Stimulated activated CD4-positive, alpha-beta T cell treated with anti-CD3 and anti-CD28 coated beads, Interleukin-1b, Interleukin-23, amount 100 ng/mL, for 4 hours (primary cell): ENCODE measurements at places on chromosomes 1 and 21.

DNA sequence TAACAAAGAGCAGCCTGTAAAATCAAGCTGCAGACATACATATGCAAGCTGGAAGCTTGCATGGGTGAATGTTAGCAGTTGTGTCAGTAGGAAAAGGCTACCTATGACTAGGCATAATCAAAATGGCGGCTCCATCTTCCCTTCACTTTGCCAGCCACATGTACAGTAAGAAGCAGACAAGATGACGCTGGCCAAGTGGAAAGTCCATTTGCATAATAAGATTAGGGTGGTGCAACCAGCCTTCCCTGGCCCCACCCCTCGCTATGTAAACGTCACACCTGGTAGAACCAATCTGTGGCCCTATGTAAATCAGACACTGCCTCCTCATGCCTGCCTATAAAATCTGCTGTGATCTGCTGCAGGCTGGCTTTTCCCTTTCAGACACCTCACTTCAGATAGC lies 171.9 kb upstream of the USP25 start:
- DNase-seq = no peak

DNA sequence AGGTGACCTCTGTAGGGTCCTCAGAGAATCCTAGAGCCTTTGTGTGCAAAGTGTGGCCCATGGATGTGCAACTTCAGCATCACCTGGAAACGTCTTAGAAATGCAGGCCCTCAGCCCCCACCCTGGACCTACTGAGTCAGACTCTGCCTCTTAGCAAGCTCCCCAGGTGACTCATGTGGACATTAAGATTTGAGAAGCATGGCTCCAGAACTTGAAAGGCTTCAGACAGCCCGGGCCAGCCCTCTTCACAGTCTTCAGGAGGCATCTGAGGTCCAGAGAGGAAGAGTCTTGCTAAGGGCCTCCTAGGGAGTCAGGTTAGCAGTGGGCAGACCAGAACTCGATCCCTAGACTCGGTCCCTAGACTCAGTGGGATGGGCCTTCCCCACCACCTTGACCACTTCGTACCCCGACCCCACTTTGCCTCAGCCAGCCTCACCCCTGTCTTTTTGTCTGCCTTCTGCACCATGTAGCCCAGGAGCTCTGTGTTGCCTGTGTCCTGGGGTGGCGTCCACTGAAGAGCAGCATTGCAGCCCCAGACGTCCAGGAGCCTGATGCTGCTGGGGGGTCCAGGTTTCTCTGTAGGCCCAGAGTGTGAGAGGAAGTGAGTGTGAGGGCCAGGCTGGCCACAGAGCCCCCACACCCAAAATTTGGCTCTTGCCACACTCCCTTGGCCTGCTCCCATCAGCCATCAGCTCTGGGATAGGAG lies 4.8 kb downstream of the MYBPH start:
- no peak for DNase-seq

GRCh38 chr1:199038156-199038555 lies 399.3 kb downstream of the PTPRC start:
- no peak for DNase-seq

- DNase-seq = peak; percentile 49
Measured at GRCh38 chr1:48697066-48697707, 79.5 kb downstream of the BEND5 start.

DNA sequence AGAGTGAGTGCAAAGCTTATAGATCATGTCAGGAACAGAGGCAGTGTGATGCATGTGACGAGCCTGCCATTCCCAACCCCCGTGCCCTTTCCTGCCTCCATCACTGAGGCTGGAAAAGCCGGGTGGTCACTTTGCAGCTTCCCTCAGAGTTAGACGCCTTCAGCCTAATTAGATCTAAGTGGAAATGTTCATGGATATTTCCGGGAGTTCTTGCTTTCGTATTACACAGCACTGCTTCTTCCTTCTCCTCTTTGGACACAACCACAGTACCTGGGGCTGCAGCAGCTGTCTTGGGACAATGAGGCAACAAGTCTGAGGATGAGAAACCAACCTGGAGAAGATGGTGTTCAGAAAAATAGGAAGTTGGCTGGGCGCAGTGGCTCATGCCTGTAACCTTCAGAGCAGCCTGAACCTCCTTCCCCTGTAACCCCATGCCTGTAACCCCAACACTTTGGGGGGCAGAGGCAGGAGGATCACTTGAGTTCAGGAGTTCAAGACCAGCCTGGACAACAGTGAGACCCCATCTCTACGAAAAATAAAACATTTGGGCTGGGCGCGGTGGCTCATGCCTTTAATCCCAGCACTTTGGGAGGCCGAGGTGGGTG lies 24.5 kb downstream of the SERINC2 start:
- DNase-seq = no peak

DNA sequence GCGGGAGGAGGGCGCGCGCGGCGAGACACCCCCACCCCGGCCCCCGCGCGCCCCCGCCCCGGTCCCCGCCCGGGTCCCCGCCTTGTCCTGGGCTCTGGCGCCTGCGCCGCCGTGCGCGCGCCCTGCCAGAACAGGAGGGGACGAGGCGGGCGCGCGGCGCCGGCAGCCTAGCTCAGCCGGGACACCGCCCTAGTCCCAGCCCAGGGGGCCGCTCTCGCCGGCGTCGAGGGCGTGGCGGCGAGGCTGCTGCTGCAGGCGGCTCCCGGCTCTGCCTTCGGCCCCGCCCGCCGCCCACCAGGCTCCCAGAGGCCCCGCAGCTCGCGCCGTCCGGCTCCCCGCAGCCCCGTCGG lies at the start of gene RCAN3:
Gene RCAN3, plus strand, starts transcription at position 128 of the 350 bp plus-strand sequence. CDS start 11,537 bp downstream, outside the sequence.
- DNase-seq = peak; percentile 89

GRCh38 chr1:17540255-17541001 lies 930 bp downstream of the ARHGEF10L start:
- DNase-seq = no peak

DNA sequence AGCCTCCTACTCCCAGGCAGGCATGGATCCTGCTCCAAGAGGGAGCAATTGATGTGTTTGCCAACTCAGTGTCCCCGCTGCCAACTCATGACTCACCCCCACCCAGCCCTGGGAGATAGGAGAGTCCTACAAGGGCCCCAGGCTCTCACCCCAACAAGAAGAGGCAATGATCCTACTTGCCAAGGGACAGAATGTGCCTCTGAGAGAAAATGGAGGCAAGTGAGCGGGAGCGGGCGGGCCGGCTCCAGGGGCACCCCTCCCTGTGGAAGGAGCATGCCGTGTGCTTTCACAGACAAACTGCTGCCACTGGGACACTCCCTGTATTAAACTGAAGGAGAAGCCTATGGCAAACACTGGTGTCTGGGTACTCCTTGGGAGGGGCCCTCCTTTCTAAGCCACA lies 16.7 kb downstream of the PKP1 start:
- DNase-seq = no peak

GRCh38 chr1:181989261-181989920 lies 72.1 kb downstream of the ZNF648 start:
- DNase-seq = no peak

- DNase-seq = no peak
Measured at GRCh38 chr1:229894532-229894931, 172.5 kb upstream of the GALNT2 start.

DNA sequence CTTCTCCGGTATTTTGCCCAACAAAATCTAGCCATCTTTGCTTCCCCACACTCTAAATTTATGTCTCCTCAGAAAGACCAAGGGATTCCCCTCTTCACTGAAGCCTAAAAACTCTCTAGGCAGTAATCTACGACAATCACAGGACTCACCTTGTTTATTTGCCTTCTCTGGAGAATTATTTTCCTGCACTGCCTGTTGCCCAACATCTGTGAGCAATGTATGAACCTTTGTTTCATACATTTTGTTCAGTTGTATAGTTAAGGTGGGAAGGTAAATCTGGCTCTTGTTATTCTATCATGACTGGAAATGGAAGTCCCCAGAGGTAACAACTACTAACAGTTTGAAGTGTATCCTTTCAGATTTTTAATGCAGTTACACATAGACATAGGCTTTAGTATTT lies 2.2 kb downstream of the COPA start:
- no peak for DNase-seq

DNA sequence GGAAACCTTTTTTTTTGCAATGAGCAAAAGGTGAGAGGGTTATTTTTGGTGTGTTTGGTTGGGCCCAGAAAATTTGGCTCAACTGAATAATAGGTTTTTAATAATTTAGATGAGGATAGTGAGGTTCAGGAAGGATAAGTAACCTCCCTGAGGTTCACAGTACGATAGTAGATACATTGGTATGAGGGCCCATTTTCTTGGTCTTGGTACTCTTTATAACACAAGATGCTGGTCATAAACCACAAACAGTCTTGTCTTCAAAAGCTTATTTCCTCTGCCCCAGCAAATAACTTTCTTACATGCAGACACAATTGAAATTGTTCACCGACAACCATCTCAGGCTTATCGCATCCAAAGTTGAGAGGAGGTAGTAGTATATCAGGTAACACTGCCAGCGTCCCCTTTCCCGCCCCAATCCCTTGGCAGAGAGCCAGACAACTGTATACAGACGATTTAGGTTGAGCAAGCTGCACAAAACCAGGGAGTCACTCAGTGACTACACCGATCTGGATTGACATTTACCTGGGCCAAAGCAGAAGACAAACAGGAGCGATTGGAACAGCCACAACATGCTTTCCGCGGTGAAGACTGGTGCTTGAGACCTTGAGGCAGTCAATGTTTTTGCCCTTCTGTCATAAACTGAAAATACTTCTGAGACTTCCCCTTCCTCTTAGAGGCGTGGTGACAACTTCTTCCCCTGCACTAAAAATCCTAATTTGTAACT lies at the start of gene SLAMF6:
Gene SLAMF6, minus strand, starts transcription at position 634 of the 724 bp plus-strand sequence. Its CDS starts 63 bp downstream, at position 571.
- DNase-seq = peak; percentile 27

DNA sequence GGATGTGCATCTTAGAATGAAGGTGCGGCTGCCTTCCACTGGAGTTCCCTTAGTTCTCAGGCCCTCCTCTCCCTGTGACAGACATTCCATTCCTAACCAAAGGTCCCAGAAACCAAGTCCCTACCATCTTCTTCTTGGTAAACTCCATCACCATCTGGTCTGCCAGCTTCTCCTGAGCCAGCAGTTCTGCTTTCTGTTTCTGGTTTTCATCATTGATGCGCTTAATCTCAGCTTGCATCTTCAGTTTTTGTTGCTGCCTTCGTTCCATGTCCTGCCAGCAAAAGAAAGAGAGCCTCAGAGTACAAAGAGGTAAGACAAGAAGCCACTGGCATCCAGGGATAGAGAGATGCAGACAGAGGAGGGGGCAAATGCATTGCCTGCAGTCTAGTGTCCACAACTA lies 18.0 kb upstream of the VSIG8 start:
- no peak for DNase-seq

DNA sequence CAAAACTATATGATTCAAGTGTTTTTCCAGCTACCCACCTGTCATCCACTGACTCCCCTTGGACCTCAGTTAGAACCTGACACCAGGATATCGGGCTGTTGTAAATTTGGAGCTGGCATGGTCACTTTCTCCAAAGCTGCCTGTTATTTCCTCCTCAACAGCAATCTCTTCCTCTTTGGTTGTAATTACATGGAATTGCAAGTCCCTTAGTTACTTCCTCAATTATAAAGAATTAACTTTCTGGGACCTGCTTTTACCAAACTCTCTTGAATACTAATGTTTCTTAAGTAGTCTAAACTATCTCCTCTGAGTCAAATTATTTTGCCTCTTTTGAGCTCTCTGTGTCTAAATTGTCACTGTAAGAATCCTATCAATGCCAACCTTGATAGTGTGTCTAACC lies 150.3 kb upstream of the SGIP1 start:
- no peak for DNase-seq

GRCh38 chr1:61523893-61524605 lies 200.9 kb downstream of the TM2D1 start:
- DNase-seq = no peak

- DNase-seq = no peak
Measured at GRCh38 chr1:29326123-29326522, 89.8 kb downstream of the PTPRU start.

GRCh38 chr1:211101481-211101880 lies 32.5 kb downstream of the KCNH1 start:
- DNase-seq = no peak

- DNase-seq = no peak
Measured at GRCh38 chr1:235511470-235512240, 7.4 kb upstream of the B3GALNT2 start.

DNA sequence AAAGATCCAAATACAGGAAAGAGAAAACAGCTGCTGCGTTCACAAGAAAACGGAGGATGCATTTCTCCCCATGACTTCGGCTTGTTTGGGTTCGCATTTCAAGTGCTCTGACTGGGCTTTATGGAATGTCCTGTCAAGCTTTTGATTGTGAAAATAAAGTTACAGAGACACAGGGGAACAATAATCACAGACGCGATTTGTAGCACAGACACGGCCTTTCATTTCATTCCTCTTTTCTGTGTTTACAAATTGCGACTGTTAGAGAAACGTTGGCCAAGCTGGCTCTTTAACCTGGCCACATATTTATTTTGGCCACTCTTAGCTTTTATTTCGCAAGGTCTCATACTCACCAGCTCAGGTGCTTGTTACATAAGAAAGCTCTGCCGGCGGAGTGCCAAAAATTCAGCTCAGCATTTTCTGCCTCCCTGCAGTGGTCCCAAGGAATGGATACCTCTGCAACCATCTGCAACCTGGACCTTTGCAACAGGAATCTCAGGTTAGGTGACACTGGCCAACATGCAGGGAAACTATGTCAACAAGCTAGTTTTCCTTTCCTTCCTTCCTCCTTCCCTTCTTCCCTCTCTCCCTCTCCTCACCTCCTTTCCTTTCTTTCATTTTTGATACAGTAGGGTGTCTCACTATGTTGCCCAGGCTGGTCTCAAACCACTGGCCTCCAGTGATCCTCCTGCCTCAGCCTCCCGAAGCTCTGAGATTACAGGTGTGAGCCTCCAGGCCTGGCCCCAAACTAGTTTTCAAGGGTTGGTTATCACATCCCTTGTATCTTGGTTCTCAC lies 58.2 kb upstream of the SLC45A1 start:
- DNase-seq = no peak

- DNase-seq = no peak
Measured at GRCh38 chr1:205266611-205267305, 39.0 kb downstream of the TMCC2 start.

DNA sequence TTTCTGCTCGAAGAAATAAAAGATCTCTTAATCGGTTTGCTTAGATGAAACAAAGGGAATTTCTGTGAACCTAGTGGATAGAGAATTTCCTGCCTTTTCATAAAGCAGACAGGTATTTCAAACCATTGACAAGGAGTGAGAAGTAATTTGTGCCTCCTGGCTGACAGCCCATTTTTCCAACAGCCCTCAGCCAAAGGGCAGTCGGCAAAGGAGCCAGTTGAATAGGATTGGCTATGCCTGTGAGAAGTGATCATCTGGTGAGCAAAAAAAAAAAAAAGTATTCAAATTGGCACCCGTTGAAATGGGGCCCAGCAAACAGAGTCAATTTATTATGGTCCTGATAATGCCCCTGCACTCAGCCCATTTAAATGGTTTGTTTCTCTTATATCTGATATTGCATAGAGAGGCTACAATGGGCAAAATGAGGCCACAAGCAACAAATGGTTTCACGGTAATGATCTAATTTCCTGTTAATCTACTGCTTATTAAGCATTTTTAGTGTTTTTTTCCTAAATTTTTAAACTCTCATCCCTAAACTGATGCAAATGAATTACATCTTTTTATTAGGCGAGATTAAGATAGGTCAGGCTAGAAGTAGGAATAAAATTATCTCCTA lies 477.5 kb downstream of the NUF2 start:
- no peak for DNase-seq

GRCh38 chr21:43884012-43884860 lies 19.2 kb downstream of the AGPAT3 start:
- no peak for DNase-seq
